ENCODE measurements at places on chromosomes 16 and 17.

- DNase-seq, result no peak
These were observed 120.3 kb upstream of the CRHR1 start for GRCh38 chr17:45663772-45664171.

DNA sequence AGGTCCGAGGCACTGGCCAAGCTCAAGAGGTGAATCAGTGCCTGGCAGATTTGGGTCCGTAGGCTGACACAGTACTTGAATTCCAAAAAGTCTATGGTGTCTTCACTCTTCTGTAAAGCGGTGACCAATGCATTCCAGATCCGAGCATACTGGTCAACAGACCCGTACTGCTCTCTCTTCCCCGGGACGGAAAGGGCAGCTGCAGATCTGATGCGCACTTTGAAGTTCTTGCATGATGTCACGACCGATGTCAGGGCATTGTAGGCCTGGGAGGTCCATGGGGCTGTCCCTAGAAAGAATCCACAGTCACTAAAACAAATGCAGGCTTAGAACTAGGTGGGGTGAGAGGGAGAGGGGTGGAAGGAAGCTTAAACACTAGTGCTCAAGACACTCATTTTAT is 34.9 kb downstream of the HEATR6 start:
- no peak for DNase-seq

DNA sequence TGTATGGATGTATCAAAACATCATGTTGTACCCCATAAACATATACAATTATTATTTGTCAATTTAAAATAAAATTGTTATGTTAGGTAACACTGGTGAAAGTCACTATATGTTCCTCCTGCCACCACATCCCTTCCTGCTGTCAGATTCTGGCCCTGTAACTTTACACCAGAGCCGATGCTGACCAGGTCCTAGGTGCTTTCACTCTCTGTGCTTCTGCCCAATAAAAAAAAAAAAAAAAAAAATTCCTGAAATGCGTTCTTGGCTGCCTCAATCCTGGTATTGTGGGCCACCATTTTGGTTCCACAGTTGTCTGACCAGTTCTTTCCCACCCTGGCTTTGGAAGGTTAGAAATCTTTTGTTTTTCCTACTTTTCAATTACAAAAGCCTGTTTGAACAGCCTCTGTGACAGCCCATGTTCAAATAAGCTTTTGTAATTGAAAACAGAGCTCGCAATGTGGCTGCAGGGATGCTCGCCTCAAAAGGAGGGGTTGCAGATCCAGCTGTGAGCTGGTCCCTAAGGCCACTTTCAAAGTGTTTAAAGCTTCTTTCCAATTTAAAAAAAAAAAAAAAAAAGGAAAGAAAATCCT is 831.0 kb upstream of the EEF2KMT start:
- DNase-seq, result no peak

GRCh38 chr17:38872027-38872511 is 2.2 kb downstream of the LASP1 start:
- no peak for DNase-seq

DNA sequence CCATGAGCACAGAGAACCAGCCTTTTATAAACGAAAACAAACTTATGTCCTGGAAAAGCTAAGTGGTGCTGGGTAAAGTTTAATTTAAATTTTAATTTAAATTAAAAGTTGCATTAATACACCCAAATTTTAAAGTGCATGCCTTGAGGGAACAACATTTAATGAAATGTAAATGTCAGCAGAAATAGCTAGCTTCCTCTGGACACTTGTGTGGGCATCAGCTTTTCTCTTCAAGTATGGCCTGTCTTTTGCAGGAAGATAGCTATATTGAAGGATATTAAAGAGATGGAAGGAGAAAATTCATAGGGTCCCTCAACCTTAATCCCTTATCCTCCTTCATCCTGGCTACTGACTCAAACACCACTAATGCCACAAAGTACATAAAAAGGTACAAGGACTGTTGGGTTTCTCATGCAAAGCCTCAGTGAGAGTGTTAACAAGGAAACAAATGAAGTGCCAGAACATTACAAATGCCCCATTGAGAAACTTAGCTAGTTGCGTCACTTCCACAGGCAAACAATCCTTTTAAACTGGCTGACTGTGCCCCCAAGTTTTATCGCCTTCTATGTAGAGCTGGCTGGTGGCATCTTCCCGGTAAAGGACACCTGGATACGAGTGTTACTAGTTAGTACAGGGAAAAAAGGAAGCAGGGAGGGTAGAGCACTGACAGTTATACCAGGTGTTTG is 14.1 kb downstream of the PHF12 start:
- DNase-seq, result no peak

GRCh38 chr16:14280541-14280940 is 209.4 kb downstream of the MRTFB start:
- no peak for DNase-seq

Measured in bone marrow (tissue), 2 donors.